ENCODE measurements at places on chromosomes 1 and 21.

DNA sequence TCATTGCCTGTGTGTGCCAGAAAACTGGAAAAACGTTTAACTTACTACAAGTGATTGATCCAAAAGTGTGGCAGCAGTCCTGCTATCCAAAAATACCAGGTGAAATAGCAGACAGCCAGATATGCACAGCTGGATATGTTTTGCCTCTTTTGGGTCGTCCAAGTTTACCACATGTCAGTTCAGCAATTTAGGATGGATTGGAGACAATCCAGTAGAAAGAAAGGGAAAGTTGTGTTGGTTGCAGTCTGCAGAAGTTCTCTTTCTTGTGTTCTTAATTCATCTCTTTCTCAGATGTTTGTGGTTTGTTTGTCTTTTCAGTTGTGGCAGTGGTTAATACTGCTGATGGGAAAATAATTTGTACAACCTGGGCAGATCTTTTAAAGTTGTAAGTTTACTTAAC lies 645.0 kb downstream of the PTPRC start:
- no peak for DNase-seq

DNA sequence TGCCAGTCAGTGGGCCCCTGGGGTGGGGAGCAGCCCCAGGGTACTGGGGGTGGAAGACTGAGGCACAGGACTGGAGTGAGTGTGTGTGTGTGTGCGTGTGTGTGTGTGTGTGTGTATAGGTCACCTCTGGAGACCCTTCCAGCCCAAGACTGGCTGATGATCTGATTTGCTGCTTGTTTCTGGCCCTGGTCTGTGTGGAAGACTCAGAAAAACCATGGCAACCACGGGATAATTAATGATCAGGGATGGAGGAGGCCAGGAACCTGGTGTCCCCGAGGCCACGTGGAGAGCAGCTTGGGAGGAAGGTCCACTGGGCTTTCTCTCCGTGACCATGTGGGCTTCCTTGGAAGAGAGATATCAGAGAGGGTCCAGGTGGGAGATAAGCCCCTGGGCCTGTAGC lies 4.8 kb upstream of the ACTL8 start:
- DNase-seq, result no peak

DNA sequence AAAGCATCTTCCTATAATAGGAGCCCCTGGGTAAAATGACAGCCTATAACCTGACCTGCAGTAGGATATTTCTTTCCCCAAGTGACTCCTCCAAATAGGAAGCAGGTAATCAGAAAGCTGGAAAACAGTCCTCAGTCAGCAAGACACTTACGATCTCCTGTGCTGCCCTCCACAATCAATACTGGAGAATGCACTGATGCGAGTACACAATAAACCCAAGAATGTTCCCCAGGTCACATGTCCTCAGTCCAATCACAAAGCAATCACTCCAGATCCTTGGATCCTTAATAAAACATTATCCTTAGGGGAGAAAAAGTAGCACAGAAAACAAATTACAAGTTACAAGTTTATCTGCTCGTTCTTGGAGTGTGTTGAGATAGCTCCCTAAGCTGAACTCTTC lies 233.1 kb downstream of the SLC45A1 start:
- no peak for DNase-seq

- no peak for DNase-seq
Observed at GRCh38 chr1:176820391-176821031, 344.0 kb downstream of the ASTN1 start.

GRCh38 chr1:162974810-162975209 lies 94.4 kb upstream of the RGS4 start:
- DNase-seq, result no peak

GRCh38 chr1:179952186-179952585 lies 2.4 kb upstream of the CEP350 start:
- DNase-seq, result no peak

DNA sequence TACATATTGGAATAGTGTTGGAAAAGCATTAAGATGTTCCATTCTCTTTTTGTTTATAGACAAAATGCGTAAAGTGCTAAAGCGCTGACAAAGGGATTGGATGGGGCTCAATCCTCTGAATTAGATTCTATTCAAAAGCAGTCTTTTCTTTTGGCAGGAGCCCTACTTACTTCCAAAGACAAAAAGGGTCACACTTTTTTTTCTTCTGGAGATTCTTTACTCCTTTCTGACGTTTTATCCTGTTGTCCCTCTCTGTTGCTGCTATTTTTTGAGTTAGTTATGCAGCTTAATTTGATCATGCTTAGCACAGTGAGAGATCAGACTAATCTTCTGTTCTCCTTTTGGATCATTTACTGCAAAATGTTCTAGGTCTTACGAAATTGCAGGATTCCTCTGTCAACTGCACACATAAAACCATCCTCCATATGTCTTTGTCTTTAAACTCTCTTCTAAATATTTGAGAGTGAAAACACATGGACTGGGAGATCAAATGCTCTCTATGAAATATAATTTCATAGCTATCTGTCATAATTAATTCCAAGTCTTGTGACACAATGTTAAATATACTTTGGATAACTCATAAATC lies 656.4 kb upstream of the ADGRL2 start:
- no peak for DNase-seq

GRCh38 chr1:27563591-27564471 lies 40.1 kb downstream of the AHDC1 start:
- DNase-seq, result no peak

DNA sequence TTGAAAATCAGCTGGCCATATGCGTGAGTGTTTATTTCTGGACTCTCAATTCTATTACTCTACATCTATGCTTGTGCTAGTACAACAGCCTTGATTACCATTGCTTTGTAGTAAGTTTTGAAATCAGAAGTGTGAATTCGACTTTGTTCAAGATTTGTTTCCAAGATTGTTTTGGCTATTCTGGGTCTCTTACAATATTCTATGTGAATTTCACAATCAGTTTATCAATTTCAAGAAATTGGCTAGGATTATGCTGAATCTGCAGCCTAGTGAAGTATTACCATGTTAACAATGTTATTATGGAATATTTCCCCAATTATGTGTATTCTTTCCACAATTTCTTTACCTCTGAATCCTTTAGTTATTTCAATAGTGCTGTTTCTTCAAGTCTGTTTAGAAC lies 19.5 kb downstream of the SFPQ start:
- DNase-seq, result no peak

GRCh38 chr1:247406014-247406656 lies 9.8 kb upstream of the NLRP3 start:
- DNase-seq, result no peak

DNA sequence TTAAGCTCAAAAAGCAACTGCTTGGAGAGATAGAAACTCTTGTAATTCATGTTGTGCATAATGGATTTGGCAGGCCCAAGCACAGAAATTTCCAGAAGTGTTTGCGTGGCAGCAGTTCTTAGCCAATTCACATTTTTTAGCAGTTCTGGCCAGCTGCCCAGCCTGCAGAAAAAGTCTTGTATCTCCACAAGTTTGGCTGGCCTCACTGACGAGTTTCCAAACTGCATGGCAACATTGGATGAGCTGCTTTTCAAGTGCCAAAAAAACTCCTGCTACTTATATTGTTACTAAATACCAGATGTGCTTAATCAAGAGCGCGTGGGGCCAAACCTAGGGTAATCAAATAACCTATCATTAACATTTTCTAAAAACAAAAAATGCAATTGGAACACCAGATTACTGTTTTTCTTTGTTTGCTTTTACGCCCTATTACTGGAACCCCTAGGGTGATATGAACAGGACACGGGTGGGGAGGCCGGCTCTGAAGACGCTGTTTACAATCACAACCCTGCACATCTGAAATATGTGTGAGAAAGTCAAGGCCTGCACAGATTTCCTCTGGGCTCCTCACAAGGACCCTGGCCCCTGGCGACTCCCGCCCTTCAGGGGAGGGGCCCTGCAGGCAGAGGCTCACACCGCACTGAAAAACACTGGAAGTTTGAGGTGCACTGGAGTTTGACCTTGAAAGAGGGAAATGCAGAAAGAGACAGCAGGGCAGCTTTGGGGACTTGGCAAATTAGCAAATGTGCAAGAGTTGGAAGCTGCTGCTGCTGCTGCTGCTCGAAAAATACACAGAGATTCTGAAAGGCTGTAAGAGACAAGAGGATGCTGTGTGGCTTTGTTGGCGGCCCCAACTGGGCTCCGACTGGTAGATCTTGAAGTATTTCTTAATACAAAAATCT lies 55.2 kb upstream of the TARBP1 start:
- DNase-seq, result no peak

DNA sequence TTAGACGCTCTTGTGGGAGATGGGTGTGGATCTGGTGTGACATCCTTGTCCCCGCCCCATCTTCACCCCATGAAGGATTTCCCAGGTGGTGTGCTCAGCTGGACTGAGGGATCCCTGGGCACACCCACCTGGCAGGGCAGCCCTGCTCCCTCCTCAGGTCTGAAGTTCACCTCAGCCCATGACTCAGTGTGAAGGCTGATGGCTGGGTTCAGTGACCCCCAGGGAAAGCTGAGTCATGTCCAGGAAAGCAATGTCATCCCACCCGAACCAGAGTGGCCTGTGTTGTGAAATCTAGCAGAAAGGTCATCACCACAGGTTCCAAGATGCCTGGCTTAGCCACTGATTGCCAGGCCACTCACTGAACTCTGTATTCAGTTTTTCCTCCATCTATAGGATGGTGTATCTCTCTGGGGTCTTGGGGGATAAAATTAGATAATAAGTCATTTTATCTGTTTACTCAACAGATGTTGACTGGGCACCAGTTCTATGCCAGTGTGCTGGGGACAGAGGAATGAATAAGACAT lies 97.7 kb upstream of the JUN start:
- no peak for DNase-seq

- DNase-seq, result no peak
Observed at GRCh38 chr1:184499616-184500015, 112.8 kb downstream of the C1orf21 start.

DNA sequence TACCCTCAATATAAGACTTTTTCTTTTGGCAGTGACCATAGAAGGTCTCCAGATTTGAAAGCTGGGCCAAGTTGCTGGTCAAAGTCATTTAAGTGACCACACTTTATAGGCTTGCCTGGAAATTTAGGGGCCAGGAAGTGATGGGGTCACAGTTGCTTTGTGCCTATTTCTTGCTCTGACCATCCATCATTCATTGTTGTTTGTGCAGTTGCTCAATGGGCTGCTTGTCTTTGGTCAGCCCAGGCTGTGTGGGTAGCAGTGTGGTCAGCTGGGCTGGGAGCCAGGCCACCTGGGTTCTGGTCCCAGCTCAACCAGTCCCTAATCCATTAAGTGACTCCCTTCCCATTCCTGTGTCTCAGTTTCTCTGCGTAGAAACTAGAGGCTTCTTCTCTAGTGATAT lies 2.1 kb upstream of the OTUD7B start:
- DNase-seq, result no peak

GRCh38 chr1:9201401-9202239 lies 33.0 kb upstream of the H6PD start:
- no peak for DNase-seq

DNA sequence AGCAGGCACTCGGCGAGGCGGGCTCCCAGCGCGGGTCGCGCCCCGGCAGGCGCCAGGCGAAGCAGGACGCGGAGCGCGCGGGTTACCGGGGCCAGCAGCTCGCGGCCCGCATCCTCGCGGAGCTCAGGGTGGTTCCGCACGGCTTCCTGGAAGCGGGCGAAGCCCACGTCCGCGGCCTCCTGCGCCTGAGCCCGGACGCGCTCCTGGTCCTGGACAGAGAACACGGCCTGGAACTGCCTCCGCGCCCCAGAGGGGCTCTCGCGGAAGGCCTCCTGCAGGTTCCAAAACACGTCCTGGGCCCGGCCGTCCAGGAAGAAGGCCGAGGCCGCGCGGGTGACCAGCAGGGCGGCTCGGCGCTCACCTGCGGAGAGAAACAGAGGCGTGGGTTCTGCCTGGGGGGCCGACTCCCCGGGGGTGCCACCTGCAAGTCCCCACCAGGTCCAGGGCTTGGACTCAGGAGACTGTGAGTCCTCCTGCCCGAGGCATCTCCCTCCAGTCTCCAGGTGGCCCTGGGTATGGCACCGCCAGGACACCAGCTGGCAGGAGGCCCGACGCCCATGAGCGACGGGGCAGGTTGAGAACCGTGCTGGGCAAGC lies 11.4 kb downstream of the TTC34 start:
- DNase-seq, result no peak

DNA sequence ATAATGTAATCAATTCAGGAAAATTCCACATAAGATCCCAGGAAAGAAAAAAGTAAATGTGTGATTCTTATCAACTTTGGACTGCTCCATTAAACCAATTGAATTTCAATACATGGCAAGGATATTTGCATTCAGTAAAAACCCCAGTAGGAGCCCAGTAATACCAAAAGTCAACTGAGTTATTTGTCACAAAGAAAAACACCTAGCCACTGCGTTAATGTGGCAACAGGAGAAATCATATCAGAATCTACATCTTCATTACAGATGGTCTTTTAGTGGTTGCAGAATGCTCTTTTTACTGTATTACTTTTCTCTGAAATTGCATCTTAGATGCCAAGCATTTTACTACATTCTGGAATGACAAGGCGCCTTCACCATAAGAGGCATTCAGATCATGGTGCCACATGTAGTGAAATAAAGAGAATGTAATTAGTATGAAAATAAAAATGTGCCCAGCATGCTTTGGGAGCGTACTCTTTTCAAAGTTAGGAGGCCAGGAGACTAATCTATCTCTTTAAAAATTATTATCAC lies 180.7 kb downstream of the PATJ start:
- no peak for DNase-seq

DNA sequence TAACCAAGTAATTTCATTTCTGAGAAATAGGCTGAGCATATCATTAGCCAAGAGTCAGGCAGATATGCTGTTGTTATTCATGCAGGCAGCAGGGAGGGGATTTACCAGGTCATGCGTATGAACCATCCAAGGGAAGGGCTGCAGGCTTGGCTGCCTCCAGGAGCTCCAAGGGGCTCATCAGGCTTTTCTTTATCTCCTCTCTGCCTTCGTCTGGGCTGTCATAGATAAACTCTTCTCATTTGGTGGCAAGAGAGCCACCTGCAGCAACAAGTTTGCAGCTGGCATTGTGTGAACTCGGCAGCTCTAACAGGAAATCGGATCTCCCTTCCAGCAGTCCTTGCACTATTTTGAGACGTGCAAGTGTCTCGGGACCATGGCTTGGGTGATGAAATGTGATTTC lies 7.5 kb downstream of the CCDC27 start:
- DNase-seq, result peak; percentile 70

GRCh38 chr1:237186675-237187074 lies 144.7 kb downstream of the RYR2 start:
- DNase-seq, result no peak

- DNase-seq, result peak; percentile 76
Observed at GRCh38 chr1:150234566-150235293, 1.2 kb downstream of the ANP32E start.

GRCh38 chr1:214281720-214282629 lies 1.0 kb downstream of the SMYD2 start:
- DNase-seq, result no peak

- peak; percentile 78 for DNase-seq
Observed at GRCh38 chr1:247906504-247907047, 11.2 kb downstream of the OR2W3 start.

Measured in hematopoietic multipotent progenitor cell treated with erythropoietin and hydrocortisone succinate and interleukin-3 and kit ligand, for 17 days (in vitro differentiated cells).